Stimulated activated CD8-positive, alpha-beta memory T cell treated with anti-CD3 and anti-CD28 coated beads, Interleukin-7, amount 100 ng/mL, for 1 hour (primary cell): ENCODE measurements at places on chromosomes 12 and 14.

- DNase-seq, result no peak
Observed at GRCh38 chr12:127642208-127642607, 624.8 kb upstream of the TMEM132C start.

GRCh38 chr12:54606556-54606955, 18.1 kb upstream of the PPP1R1A start:
- no peak for DNase-seq

DNA sequence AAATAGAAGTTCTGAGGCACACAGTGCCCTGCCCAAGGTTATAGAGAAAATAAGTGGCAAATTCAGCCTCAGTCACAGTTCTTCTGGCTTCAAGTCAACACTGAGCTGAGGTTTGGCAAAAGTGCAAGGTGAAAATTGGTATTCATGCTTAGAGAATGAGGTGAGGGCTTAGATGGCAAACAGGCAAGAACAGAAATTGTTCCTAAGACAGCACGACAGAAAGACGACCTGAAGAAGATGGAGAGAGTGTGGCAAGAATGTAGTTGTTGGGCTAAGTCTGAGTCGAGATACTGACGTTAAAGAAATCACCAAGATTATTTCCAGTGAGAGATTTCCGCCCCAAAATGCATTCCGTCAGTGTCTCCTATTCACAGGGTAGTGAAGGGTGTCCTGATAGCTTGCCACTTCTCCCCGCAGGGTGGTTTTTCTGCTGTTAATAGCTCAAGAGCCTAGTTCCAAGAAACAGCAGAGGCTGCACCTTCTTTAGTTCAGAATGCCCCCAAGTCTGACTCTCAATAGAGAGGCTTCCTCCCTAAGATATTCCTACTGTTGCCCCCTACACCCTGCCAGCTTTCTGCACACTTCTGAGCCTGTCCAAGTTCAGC, 260.8 kb upstream of the AMIGO2 start:
- DNase-seq, result no peak

DNA sequence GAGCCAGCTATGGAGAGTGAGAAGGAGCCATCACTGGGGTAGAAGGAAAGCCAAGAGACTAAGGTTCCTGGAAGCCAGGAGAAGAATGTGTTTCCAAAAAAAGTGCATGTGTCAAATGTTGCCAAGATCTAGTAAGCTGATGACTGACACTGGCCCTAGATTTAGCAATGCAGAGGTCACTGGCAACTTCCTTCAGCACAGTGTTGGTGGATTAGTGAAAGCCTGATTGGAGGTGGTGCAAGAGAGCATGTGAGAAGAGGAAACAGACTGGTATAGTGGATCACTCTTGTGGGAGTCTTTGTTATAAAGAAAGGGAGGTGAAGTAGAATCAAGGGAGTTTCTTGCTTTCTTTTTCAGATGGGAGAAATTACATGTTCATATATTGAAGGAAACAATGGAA, 34.1 kb upstream of the CHGA start:
- DNase-seq, result no peak

GRCh38 chr14:68849416-68849815, 56.5 kb upstream of the ZFP36L1 start:
- DNase-seq, result no peak

- DNase-seq, result no peak
Observed at GRCh38 chr12:26425587-26426260, 230.4 kb downstream of the SSPN start.

GRCh38 chr14:23895480-23895879, 58.1 kb upstream of the DHRS4 start:
- no peak for DNase-seq

DNA sequence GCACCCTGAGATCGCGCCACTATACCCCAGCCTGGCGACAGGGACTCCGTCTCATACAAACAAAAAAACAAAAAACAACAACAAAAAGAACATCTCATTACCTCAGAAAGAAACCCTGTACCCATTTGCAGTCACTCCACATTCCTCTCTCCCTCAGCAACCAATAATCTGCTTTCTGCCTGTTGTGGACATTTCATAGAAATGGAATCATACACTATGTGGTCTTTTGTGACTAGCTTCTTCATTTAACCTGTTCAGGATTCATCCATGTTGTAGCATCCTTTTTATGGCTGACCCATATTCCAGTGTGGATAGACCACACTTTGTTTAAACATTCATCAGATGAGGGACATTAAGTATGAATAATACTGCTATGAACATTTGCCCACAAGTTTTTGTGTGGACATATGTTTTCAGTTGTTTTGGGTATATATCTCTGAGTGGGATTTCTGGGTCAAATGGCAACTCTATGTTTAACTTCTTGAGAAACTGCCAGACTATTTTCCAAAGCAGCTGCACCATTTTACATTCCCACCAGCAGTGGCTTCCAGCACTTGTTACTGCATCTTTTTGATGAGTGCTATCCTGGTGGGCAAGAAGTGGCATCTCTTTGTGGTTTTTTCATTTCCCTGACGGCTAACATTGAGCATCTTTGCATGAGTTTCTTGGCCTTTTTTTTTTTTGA, 5.9 kb upstream of the RCOR1 start:
- no peak for DNase-seq

DNA sequence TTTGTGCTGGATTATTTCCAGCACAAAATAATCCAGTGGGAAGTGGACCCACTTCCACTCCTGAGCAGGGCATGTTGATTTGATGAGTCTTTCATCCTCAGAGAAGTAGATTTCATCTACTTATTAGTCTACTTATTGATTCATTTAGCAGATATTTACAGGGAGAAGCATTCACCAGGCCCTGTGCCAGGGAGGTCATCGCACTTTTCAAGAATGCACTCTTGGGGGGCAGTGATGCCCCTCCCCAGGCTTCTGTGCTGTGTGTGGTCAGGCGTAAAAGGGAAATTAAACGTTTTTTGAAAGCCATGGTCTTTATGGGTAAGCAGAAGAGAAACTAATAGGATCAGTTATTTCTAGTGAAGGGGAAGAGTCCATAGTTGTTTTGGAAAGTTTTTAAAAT, 610.7 kb upstream of the TMEM132C start:
- DNase-seq, result no peak

DNA sequence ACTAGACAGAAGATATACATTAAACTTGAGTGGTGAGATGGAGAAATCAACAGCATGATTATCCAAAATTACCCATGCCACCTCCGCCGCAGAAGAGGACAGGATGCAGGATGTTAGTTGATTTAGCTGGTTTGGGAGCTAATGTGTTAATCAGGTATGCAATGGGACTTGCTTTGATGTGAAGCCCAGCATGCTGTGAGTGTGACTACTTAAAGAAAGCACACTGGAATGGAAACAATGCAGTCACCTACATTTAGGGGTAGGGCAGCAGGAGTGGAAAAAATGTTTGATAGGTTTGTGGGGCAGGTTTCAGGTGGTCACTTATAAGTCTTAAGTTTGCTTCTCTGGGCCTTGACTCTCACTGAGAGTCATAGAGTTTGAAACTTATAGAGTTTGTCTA, 170.0 kb upstream of the DAAM1 start:
- DNase-seq, result no peak

GRCh38 chr12:102342281-102343006, 137.9 kb downstream of the IGF1 start:
- no peak for DNase-seq

DNA sequence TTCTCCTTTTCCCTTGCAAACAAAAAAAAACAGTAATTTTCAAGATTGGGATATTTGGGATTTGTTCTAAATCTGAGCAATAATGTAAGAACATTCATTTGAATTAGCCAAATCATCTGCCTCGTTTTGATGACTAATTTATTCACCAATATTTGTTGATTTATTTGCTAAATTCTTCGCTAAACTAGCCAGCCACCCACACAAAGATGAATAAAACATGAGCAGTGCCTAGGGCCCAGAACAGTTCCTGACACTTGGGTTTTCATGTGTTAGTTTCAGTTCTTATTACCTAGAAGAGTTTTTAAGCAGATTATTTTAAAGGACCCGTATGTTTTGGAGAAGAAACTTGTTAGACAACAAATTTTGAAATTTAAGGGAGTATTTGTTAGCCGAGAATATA, 1.4 kb downstream of the ETNK1 start:
- DNase-seq, result no peak

DNA sequence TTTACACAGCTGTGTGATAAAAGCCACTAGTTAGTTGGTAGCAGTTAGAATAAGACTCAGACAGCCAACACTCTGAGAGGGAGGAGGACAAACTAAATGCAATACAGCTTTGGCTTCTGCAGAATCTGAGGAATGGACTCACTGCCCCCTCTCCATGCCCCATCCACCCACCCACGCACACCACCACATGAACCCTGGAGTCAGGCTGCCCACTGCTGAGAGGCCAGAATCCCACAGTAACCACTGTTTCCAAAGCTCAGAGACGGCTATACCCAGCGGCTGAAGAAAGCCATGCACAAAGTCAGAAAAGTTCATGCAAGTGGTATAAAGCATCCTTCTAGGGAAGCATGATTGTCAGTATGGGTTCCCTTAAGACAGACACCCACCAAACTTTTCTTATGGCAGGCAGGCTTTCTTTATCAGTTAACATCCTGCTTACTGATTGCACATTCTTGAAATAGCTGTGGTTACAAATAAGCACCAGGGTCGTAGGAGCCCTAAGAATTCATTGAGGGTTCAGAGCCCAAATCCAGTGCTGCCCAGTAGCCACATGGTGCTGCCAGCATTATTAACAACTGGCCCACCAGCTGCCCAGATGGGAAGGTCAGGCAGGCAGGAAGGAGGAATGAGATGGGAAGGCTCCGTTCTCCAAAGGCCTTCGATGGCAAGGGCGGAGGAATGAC, 61.5 kb downstream of the NT5DC3 start:
- no peak for DNase-seq

GRCh38 chr12:13631873-13632272, 349.5 kb downstream of the GRIN2B start:
- DNase-seq, result no peak

DNA sequence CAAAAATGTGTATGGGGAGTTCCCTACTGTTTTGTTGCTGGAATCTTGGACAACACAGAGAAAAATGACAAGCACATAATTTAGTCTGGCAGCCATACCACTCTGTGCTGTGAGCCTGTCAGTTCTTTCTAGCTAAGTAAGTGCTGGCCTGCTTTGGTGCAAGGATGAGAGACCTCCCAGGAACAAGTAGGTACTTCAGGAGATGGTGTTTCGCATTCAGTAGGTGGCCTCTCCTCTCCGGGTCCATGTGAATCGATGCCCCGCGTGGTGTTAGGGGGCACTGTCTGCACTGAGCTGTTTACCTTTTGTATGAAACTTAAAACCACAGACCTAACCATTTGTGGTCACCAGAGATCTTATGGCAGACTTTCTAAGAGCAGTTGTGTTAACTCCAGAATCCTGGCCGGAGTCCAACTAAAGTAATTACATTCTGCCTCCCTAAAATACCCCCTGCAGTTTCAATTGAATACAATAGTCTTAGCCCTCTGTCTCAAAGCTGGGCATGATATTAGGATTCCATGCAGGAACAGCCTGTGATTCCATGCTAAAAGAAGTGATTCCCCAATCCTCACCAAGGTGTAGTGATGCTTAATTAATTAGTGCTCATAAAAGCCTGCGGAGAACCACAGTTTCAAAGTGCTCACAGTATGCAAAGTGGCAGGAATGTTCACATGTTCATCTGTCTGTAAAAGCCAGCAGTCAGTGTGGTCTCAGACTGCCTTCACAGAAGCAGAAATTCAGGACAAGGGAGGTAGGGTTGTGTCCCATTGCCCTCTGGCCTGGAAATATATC, 64.2 kb downstream of the LLPH start:
- DNase-seq, result no peak

DNA sequence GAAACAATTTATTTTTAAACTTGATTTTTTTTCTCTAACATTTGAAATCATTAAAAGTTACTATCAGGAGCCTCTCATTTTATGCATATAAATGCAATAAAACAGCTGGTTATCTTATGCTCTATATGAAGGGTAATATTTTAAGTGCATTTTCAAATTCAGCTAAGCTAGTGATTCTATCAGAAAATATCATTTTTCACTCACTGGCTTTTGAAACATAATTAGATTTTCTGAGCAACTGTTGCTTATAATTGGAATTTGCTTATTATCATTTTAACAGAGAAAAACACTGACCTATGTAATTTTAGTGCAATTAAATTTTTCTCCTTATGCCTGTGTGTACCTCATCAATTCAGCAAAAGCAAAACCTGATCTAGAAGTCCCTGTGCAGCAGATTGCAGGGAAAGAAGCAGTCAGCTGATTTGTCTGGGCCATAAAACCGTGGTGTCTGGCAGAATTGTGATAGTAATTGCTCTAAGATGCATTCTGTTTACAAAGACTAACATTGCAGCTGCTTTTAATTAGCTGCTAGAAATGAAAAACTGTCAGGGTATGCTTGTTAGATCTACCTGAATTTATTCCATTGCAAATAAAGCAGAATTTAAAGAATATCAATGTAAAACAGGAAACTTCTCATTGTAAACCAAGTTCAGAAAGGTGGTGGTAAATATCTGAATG, 75.0 kb downstream of the BICD1 start:
- DNase-seq, result no peak

DNA sequence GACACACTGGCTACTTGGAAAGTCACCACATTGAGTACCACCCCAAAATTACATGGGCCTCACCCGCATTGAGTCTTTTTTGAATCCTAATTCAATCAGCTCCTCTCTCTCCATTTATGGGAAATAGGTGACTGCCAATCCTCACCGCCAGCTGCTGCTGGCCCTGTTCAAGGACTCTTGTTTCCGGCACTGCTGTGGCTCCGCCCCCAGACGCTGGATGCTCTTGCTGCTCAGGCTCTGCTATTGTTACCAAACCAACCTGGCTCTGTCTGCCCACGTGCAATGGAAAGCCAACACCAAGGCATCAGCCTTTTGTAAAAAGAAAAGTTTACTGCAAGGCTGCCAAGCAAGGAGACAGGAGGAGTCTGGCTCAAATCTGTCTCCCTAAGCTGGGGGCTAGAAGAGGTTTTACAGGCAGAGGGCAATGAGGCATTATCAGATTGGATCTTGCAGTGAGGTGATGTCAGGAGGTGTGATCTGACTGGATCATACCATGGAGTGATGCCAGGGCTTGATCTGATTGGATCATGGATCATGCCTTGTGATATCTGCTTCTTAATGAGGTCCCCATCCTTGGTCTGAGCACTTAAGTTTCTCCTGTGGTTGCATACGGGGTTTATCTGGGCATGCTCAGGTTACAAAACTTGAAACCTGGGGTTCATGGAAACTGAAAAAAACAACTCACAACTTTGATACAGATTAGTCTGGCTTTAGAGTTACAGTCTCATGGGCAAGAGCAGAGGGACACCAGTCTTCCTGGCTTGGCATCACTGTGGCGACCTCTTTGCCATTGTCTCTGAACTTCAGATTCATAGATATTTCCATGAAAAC, 117.1 kb upstream of the SLC35F4 start:
- no peak for DNase-seq

- DNase-seq, result no peak
Observed at GRCh38 chr12:53777412-53777811, 25.6 kb upstream of the CISTR start.
